ENCODE measurements at places on chromosomes 7 and 10.
A peak's percentile ranks its signal among the peaks of the same experiment; 100 is the strongest.

DNA sequence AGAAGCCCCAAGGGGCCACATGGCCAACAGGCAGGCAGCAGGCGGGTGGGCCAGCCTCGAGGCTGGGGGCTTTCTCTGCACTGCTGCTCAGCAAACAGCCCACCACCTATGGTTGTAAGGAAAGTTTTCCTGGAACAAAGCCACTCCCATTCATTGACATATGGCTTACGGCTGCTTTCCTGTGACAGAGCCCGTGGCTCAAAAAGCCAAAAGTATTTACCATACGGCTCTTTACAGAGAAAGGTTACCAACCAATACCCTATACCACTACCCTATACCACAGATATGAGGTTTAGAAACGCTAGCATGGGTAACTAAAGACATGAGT lies 152.7 kb downstream of the MAD1L1 start:
- no peak for DNase-seq

- peak; percentile 2 for DNase-seq
These were observed 231.6 kb downstream of the GRM8 start for GRCh38 chr7:127021019-127021738.

DNA sequence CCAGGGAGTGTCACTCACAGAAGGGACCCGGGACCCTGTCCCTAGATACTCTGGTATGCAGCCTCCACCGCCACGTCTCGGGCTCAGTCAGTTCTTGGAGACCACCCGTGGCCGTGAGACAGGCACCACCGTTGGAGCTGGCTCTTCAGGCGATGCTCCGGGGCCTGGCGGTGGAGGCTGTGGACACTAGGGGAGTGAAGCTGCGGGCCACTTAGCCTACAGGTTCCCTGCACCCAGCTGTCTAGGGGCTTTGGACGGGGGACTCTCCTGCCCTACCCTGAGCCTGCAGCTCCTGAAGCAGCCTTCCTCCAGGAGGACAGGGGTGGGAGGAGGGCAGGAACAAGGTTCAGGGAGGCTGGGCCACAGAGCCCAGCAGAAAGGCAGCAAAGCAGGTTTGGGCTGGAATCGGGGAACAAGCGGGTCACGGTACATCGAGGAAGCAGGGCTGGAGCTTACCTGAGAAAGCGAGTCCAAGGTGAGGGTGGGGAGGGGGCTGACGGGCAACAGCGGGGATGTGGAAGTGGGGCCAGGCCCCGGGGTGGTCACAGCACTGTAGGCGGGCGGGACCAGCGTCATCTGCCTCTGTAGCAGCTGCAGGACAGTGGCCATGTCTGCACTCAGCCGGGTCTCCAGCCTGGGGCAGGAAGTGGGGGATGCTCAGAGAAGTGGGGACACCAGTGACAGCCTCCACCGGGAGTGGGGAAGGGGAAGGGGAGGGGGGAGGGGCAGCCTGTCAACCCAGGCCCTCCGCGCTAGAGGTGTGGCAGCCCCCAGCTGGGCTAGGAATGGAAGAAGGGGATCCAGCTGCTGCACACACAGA lies 31.5 kb downstream of the KCNH2 start:
- no peak for DNase-seq

DNA sequence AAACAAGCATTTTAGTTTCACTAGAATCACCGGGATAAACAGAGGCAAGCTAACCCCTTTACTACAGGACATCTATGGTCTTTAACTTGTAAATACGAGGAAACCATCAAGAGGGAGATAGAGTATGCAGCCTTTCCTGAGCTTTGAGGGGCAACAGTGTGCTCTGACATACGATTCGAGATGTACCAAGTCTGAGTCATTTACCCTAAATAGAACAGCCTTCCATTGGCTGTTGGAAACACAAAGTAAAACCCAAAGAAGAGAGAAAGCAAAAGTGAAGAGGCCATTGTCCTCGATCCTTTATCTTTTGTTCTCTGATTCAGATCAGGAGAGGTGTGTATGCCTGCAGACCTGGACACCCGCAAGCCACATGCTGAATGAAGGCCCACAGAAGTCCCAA lies 289.5 kb downstream of the KCNMA1 start:
- DNase-seq: no peak

All from epithelial cell of esophagus (primary cell).